ENCODE measurements at places on chromosomes 1 and 21. TPM values are rescaled to one million over a fixed set of nuclear protein-coding genes. Genes with fewer than 3 reads are reported as not detected.

The OR6K3 gene
- total RNA-seq = not detected

- no peak overlapping the region for H3K27ac ChIP-seq
- H3K36me3 ChIP-seq = no peaks in the 10 kb centered on the region
- no peak overlapping the region for H3K4me3 ChIP-seq
- no peaks in the 10 kb centered on the region for H3K4me1 ChIP-seq
- H3K27me3 ChIP-seq = no peaks in the 10 kb centered on the region
Measured at GRCh38 chr1:114251573-114251939, 97.9 kb upstream of the SYT6 start.

DNA sequence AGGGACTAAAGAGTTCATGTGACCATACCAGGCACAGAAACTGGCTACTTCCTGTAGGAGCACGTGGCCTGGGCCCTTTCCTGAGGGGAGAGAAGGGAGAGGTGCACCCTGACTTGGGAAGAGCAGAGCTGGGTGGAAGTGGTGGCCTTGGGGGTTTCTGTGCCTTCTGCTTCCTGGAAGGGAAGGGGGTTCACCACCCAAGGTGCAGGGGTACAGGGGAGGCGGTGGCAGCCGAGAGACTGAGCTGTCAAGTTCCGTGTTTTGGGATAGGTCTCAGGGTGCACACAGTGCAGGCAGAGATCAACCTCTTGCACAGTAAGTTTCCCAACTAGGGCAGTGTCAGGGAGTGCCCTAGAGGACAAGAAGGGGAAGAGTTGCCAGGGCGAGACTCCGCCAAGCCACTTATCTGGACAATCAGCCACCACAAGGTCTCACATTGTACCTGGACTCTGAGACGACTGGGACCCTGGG lies 10.1 kb downstream of the HECTD3 start:
- no peak overlapping the region for H3K4me3 ChIP-seq
- H3K36me3 ChIP-seq = peaks cover 33% of the 10 kb centered on the region
- no peaks in the 10 kb centered on the region for H3K27me3 ChIP-seq

The FHL3 gene
- total RNA-seq = 61.5 TPM

DNA sequence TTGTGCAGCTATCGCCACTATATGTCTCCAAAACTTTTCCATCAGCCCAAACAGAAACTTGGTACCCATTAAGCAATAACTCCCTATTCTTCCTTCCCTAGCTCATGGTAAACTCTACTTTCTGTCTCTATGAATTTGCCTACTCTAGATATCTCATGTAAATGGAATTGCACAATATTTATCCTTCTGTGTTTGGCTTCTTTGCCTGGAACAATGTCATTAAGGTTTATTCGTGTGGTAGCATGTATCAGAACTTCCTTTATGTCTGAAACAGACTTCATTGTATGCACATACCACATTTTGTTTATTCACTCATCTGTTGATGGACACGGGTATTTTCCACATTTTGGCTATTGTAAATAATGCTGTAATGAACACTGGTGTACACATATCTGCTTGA lies 40.7 kb upstream of the CD34 start:
- H3K27ac ChIP-seq = no peak overlapping the region
- H3K4me1 ChIP-seq = no peaks in the 10 kb centered on the region
- H3K27me3 ChIP-seq = no peaks in the 10 kb centered on the region
- no peak for DNase-seq

DNA sequence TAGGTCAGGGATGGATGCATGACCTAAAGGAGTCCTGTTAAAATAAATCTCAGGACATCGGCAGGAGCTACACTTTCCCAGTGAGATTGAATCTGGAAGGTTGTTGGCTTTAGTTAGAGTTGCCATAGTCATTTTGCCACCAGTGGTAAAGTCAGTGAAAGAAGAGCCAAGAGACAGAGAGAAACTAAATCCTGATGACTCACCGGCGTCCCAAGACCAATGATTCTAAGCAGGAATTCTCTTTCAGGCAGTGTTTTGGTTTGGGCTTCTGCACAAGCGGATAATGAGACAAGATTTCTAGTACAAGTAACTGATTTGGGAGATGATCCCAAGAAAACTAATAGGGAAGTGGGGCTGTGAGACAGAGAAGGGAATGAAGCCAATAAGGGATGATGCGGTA lies 88.8 kb upstream of the ETS2 start:
- no peak overlapping the region for H3K27ac ChIP-seq
- H3K4me3 ChIP-seq = no peak overlapping the region
- H3K27me3 ChIP-seq = no peaks in the 10 kb centered on the region
- no peaks in the 10 kb centered on the region for H3K4me1 ChIP-seq

The TAL1 gene
- total RNA-seq = 4.8 TPM

The CENPF gene
- total RNA-seq = 0.32 TPM

The RGS7 gene
- total RNA-seq = not detected

- no peaks in the 10 kb centered on the region for H3K36me3 ChIP-seq
- H3K4me3 ChIP-seq = no peak overlapping the region
- DNase-seq = no peak
- H3K27me3 ChIP-seq = no peaks in the 10 kb centered on the region
Measured at GRCh38 chr1:48069662-48070395, 72.6 kb upstream of the TRABD2B start.

DNA sequence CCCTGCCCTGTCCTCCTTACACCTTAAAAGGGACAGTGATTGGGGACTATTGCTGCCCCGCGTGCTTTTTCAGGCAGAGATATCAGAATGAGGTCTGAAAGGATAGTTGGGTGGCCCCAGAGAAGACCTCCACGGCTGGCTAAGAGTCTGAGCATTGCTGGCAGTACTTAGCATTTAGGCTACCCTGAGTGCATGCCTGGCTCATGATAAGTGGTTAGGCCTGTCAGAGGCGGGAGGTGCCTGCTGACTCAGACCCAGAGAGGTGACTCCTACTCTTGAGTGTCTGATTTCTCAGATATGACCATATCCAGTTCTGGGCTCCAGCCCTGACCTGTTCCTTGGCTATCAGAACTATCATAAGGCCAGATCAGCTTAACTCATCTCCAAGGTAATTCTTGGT lies 213.7 kb downstream of the PBX1 start:
- H3K4me1 ChIP-seq = peaks cover 84% of the 10 kb centered on the region
- H3K27ac ChIP-seq = peak overlapping the region; percentile 76

GRCh38 chr1:205506409-205507200 lies 2.1 kb downstream of the CDK18 start:
- peak overlapping the region; percentile 72 for H3K27ac ChIP-seq
- no peaks in the 10 kb centered on the region for H3K36me3 ChIP-seq
- H3K27me3 ChIP-seq = no peaks in the 10 kb centered on the region
- no peak for DNase-seq

DNA sequence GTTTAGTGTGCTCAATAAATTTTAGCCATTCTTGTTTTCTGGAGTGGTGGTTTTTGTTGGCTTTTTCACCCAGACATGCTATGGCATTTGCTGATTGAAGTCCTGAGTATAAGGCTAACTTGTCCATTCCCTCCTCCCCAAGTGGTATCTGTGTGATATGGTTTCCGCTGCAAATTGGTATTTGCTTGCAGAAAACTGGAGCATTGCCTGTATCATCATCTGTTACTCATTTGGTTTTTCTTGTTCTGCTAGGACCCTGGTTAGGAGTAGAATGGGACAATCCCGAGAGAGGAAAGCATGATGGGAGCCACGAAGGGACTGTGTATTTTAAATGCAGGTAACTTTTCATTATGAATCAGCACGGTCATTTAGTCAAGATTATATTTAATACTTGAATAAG lies 34.0 kb downstream of the TBCE start:
- no peak for DNase-seq
- no peak overlapping the region for H3K4me3 ChIP-seq
- no peaks in the 10 kb centered on the region for H3K4me1 ChIP-seq

DNA sequence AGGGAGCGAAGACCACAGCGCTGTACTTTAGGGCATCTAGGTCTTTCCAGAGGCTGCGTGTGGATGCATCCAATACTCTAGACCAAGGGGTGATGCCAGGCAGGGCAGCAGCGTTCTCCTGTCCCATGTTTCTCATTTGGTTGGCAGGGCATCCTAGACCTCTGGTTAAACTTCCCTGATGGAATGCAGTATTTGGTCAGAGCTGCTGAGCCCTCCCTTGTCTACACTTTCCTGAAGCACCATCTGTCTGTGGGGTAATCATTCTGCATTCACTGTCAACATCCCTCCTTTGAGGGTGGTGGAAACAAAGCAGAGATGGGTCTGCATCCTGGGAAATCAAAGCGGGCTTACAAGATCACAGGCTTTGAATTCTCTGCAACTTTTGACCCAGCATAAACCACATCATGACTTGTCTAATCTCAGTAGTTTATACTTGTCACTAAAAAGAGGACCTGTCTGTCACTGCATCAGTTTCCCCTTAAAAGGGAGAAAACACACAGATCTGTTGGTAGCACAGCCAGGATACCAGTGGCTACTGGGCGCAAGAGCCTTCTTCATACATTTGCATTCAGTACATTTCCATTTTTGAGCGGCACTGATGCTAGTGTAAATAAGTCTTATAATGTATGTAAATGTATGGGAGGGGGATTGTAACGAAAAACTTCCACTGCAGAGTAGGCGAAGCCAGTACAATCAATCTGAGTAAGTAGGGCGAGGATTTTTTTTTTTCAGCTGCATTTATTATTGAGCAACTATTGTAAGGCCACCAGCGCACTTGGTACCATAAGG lies 106.3 kb downstream of the GALNT2 start:
- H3K27ac ChIP-seq = no peak overlapping the region
- H3K4me3 ChIP-seq = no peak overlapping the region
- peaks cover 3% of the 10 kb centered on the region for H3K36me3 ChIP-seq

GRCh38 chr1:150256198-150256553 lies 1.4 kb upstream of the CA14 start:
- H3K36me3 ChIP-seq = no peaks in the 10 kb centered on the region
- DNase-seq = no peak
- H3K4me3 ChIP-seq = peak overlapping the region; percentile 35
- peak overlapping the region; percentile 80 for H3K27ac ChIP-seq
- peaks cover 13% of the 10 kb centered on the region for H3K4me1 ChIP-seq
- no peaks in the 10 kb centered on the region for H3K27me3 ChIP-seq

The VWA5B1 gene
- total RNA-seq = not detected

The CCDC185 gene
- not detected for total RNA-seq

GRCh38 chr21:31898933-31899630 lies 26.3 kb downstream of the HUNK start:
- no peaks in the 10 kb centered on the region for H3K27me3 ChIP-seq
- no peak overlapping the region for H3K4me3 ChIP-seq
- H3K4me1 ChIP-seq = no peaks in the 10 kb centered on the region
- no peak overlapping the region for H3K27ac ChIP-seq
- no peak for DNase-seq

- no peak overlapping the region for H3K4me3 ChIP-seq
- peak; percentile 66 for DNase-seq
- H3K27me3 ChIP-seq = no peaks in the 10 kb centered on the region
- H3K4me1 ChIP-seq = peaks cover 3% of the 10 kb centered on the region
Measured at GRCh38 chr1:204896787-204897469, 26.3 kb downstream of the NFASC start.

- H3K27me3 ChIP-seq = no peaks in the 10 kb centered on the region
- peaks cover 37% of the 10 kb centered on the region for H3K4me1 ChIP-seq
- H3K36me3 ChIP-seq = no peaks in the 10 kb centered on the region
- peak overlapping the region; percentile 81 for H3K4me3 ChIP-seq
Measured at GRCh38 chr1:12167493-12168429, 970 bp downstream of the TNFRSF1B start.

DNA sequence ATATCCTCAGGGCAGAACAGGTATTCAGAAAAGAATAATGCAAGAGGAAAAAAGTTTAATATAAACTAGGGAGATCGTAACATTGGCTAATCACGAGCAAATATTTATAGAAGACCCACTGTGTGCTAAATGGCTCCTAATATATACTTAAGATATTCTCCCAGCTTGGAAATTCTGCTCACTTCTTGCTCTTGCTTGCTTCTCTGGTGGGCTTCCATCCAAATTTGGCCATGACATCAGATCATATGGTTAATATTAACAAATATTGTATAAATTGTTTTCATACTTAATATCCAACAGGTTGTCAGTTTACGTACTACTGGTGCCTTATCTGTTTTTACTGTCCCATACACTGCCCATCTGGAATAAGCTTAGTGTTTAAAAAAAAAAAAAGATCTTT lies 1.1 kb downstream of the COX20 start:
- DNase-seq = no peak
- no peaks in the 10 kb centered on the region for H3K36me3 ChIP-seq
- peaks cover 62% of the 10 kb centered on the region for H3K4me1 ChIP-seq
- H3K4me3 ChIP-seq = peak overlapping the region; percentile 86
- H3K27me3 ChIP-seq = no peaks in the 10 kb centered on the region

- no peaks in the 10 kb centered on the region for H3K27me3 ChIP-seq
- H3K36me3 ChIP-seq = peaks cover 60% of the 10 kb centered on the region
- no peaks in the 10 kb centered on the region for H3K4me1 ChIP-seq
- no peak overlapping the region for H3K27ac ChIP-seq
Measured at GRCh38 chr1:40546957-40547356, 15.5 kb downstream of the ZNF684 start.

The SMIM1 gene
- total RNA-seq = 10.5 TPM

GRCh38 chr1:86508583-86508969 lies 38.3 kb upstream of the CLCA4 start:
- no peaks in the 10 kb centered on the region for H3K4me1 ChIP-seq
- no peak overlapping the region for H3K27ac ChIP-seq
- no peaks in the 10 kb centered on the region for H3K27me3 ChIP-seq
- no peak overlapping the region for H3K4me3 ChIP-seq
- no peaks in the 10 kb centered on the region for H3K36me3 ChIP-seq
- no peak for DNase-seq

DNA sequence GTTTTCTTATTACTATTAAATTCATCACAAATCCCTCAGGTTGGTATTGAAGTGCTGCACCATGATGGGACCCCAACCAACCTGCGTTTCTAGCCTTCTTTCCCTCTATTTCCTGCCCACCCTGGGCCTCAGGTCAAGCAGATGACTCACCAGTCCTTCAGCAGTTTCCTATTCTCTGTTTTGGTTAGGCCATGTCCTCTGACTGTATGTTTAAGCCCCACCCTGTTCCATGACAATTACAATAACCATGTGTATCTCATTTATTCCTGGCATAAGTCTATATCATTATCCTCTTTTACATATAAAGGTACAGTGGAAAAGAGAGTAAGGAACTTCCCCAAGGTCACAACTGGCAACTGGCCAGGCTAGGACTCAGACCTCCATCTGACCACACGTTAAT lies 5.3 kb upstream of the FAM78B start:
- peaks cover 9% of the 10 kb centered on the region for H3K4me1 ChIP-seq
- H3K36me3 ChIP-seq = no peaks in the 10 kb centered on the region
- no peak overlapping the region for H3K4me3 ChIP-seq
- H3K27ac ChIP-seq = no peak overlapping the region
- no peak for DNase-seq

The LMX1A gene
- not detected for total RNA-seq

GRCh38 chr1:1460540-1461130 lies 10.9 kb upstream of the ATAD3B start:
- no peaks in the 10 kb centered on the region for H3K36me3 ChIP-seq
- no peak for DNase-seq
- H3K4me3 ChIP-seq = no peak overlapping the region
- no peaks in the 10 kb centered on the region for H3K4me1 ChIP-seq
- no peaks in the 10 kb centered on the region for H3K27me3 ChIP-seq
- no peak overlapping the region for H3K27ac ChIP-seq

- no peaks in the 10 kb centered on the region for H3K27me3 ChIP-seq
- no peaks in the 10 kb centered on the region for H3K36me3 ChIP-seq
Measured at GRCh38 chr1:81812712-81813111, 12.0 kb downstream of the ADGRL2 start.

- no peaks in the 10 kb centered on the region for H3K27me3 ChIP-seq
- H3K4me3 ChIP-seq = no peak overlapping the region
- no peak for DNase-seq
- H3K27ac ChIP-seq = no peak overlapping the region
- no peaks in the 10 kb centered on the region for H3K36me3 ChIP-seq
- H3K4me1 ChIP-seq = peaks cover 4% of the 10 kb centered on the region
Measured at GRCh38 chr1:30213936-30214335, 509.4 kb downstream of the MATN1 start.

Data from esophagus muscularis mucosa (tissue), 4 donors.